ENCODE measurements at places on chromosomes 5 and 9.

DNA sequence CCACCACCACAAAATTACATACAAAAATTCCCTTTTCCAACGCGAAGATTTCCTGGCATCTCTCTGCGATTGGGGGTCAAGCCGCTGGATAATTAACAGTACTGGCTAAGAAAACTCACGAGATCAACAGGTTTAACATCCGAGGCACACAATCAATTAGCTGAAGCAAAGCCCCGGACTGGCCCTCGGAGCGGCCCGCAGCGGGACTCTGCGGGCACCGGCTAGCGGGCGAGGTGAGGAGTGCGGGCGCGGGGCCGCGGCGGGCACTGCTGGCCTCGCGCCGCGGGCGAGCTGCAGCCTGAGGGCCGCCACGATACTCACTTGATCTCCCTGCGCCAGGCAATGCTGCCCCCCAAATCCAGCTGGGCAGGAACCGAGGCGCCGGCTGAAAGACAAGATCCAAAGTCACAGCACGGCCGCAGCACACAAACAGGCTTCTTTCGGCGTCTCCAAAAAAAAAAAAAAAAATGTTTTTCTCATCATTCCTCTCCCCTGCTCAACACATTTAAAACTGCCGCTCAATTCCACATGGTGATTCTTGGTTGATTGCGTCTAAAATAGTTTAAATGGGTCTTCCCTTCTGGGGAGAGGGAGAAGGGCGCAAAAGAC, 210.2 kb downstream of the MEF2C start:
- DNase-seq = no peak

DNA sequence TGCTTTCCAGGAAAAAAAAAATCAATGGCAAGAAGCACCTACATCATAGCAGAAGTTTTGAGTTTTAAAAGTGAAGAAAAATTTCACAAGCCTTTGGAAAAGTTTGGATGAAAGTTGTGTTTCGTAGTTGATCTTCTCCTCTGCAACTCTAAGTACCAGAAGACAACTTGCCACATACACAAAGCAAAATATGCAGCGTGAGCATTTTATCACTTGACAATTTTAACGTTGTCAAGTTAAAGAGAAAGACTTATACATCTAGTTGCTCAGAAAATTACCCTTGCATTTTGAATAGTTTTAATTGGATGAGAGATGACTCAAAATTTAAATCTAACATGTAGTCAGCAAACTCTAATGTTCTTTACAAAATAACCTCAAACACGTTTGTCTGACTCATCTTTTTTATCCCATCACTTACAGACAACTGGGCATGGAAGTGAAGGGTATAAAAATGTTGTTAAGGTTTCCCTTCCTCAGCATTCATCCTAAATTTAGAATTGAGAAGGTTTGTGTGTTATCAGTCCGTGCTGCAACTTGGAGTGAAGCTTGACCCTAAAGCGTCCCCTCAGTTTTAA, 213.4 kb downstream of the MARCHF11 start:
- DNase-seq = no peak

- DNase-seq = no peak
Measured at GRCh38 chr5:133314086-133314485, 262.3 kb downstream of the HSPA4 start.

DNA sequence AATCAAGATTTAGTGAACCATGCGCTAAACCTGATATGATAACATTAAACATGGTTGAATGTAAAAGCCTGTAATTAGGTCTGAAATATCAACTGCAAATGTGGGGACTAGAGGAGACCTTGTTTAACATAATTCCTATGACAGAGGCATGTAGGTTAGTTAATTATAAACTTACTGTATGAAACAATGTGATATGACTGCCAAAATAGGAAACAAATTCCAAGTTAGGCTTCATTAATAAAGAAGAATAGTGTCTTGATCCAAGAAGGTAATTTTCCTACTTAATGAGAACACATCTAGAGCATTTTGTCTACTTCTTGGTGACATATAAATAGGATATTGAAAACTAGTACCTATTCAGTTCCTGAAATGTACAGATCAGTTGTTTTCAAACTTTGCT, 136.2 kb upstream of the TARS1 start:
- no peak for DNase-seq

GRCh38 chr5:143701493-143701892, 110.5 kb upstream of the HMHB1 start:
- no peak for DNase-seq

- no peak for DNase-seq
Measured at GRCh38 chr9:79925326-79925725, 353.6 kb downstream of the TLE4 start.

DNA sequence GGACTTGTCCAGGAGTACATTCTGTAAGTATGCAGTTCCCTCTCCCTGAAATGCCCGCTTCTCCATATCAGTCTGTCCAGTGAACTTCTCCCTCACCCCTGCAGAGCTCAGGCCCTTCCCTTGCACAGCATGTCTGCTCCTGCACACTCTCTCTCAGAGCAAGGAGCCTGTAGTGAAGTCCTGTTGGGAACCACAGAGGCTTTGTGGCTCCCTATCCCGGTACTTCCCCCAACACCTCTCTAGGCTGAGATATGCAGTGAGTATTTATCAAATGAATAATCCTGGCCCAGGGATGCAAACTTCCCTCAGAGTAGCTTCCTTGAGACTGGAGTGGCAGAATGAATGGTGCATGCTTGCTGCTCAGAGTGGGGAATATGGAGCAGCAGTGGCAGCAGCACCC, 48.8 kb downstream of the POC5 start:
- no peak for DNase-seq

DNA sequence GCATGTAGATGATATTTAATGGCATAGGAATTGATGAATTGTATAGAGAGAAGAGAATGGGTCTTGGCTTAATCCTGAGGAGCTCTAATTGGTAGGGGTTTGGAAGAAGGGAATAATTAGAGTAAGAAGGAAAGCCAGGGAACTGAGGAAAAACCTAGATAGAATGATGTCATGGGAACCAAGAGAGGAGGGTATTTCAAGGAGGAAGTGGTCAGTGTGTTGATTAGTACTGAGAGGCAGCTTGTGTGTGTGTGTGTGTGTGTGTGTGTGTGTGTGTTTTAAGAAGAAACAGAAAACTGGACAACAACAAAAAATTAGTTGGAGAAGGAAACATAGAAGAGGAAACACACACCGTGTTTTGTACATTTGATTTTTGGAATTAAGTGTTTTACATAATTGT, 42.8 kb downstream of the MAST4 start:
- no peak for DNase-seq

DNA sequence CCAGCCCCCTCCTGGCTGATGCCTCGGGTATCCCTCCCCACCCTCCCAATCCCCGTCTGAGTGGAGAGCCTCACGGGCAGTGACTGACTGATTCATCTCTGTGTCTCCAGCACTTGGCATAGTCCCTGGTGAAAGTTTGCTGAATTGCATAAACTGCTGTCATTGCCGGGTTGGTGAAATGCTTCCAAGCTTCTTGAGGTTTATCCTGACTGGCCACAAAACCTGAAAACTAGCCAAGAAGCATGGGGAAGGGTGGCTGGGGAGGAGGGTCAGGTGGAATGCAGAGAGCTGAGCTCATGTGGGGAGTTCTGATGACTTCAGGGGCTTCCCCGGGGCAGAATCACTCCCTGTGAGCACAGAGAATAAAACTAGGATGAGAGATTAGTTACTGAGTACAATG, 56.9 kb upstream of the GGTA1 start:
- DNase-seq = peak; percentile 53

- DNase-seq = no peak
Measured at GRCh38 chr5:116914869-116915504, 340.4 kb upstream of the SEMA6A start.

DNA sequence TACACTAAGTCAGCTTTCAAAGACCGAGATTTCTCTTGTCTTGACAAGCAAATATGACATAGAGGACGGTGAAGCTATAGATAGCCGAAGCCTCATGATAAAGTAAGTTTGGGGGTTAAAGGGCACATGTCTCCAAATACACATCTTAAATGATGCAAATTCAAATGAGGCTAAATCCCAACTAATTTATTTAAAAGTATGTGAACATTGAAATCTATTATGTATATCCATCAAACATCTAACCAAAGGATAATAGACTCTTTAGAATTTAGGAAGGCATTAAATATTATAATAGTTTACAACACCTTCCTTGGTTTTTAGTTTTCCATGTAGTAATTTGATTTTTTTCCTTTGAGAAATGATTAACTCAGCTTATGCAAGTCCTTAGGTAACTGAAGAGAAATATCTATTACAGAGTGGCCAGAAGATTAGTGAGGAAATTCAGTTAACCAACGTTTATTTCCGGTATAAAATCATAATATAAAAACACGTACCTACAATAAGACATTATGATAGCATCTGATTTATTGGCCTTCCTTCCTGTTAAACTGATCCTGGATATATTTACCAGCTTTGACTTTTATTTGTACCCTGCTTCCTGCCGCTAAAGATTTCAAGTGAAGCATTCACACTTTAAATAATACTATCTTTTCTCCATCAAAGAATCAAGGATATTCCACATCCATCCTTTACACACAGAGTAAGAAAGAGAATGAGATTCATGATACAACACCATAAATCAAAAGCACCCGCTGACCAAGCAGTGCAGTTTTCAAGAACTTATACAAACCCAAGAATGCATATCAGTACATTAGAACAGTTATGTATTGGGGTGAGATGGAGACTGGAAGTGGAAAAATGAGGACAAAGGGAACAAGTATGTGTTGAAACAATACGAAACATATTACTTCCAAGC, 31.9 kb upstream of the F2R start:
- DNase-seq = no peak

DNA sequence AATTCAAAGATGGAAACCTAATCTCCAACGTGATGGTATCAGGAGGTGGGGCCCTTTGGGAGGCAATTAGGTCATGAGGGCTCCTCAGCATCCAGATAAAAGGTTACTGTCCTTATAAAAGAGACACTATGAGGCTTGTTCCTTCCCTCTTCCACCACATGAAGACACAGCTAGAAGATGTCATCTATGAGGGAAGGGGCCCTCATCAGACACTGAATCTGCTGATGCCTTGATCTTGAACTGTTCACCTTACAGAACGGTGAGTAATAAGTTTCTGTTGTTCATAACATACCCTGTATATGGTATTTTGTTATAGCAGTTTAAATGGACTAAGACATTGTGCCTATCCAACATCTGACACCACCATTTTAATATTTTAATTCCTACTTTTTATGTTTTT, 19.7 kb upstream of the CCNH start:
- no peak for DNase-seq

- DNase-seq = no peak
Measured at GRCh38 chr9:73643379-73644013, 491.8 kb downstream of the ANXA1 start.

GRCh38 chr9:38183994-38184568, 115.1 kb upstream of the SHB start:
- no peak for DNase-seq
